Activated CD4-positive, alpha-beta T cell treated with anti-CD3 and anti-CD28 coated beads, Interleukin-2, amount 50 U/mL, for 1 hour (primary cell): ENCODE measurements at places on chromosomes 7 and 10.
A peak's percentile ranks its signal among the peaks of the same experiment; 100 is the strongest.

GRCh38 chr10:109618301-109618700, 305.0 kb downstream of the XPNPEP1 start:
- DNase-seq, result no peak

- DNase-seq, result peak; percentile 8
Observed at GRCh38 chr10:5442065-5442989, 30.0 kb downstream of the NET1 start.

DNA sequence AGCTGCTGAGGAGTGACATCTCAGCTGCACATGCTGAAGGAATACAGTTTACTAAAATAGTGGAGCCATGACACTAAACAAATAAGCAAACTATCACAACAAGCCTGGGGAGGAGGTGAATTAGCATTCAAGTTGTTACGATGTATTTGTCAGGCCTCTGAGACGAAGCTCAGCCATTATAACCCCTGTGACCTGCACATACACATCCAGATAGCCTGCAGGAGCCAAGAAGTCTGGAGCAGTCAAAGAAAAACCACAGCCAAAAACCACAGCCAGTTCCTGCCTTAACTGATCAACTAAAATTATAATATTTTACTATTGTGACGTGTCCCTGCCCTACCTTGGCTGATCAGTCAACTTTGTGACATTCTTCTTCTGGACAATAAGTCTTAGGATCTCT, 68.6 kb downstream of the NSUN6 start:
- DNase-seq, result no peak

- no peak for DNase-seq
Observed at GRCh38 chr10:125990974-125991373, 94.6 kb downstream of the FANK1 start.

- DNase-seq, result no peak
Observed at GRCh38 chr10:70722820-70723424, 50.6 kb downstream of the ADAMTS14 start.

DNA sequence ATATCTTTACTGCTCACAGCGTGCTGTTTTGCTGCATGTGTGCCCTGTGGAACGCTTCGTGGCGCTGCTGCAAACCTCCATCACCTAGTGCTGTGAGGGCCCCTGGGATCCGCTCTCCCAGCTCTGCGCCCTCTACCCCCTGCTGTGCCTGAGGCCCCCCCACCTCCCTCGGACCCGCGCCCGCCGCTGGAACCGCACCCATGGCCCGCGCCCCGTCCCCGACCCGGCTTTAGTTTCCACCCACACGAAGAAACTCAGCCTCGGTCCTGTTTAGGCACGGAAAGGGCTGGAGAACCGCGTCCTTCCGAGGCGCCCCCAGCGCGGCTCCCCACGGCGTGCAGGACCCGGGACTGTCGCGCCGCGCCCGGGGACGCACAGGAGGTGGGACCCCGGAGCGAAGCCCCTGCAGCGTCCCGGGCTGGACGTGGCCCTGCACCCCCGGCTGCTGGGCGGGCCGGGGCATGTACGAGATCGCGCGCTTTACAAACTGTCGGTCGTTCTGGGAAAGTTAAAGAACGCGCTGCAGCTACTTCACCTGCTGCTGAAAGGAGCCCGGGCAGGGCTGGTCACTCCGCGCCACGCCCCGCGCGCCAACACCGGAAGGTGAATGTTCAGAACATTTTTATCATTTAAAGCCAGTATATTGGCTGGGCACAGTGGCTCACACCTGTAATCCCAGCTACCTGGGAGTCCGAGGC, 54.3 kb downstream of the BMS1 start:
- DNase-seq, result no peak

- no peak for DNase-seq
Observed at GRCh38 chr10:10826125-10826524, 191.5 kb upstream of the CELF2 start.

- no peak for DNase-seq
Observed at GRCh38 chr10:120483651-120484301, 26.7 kb downstream of the PLPP4 start.

DNA sequence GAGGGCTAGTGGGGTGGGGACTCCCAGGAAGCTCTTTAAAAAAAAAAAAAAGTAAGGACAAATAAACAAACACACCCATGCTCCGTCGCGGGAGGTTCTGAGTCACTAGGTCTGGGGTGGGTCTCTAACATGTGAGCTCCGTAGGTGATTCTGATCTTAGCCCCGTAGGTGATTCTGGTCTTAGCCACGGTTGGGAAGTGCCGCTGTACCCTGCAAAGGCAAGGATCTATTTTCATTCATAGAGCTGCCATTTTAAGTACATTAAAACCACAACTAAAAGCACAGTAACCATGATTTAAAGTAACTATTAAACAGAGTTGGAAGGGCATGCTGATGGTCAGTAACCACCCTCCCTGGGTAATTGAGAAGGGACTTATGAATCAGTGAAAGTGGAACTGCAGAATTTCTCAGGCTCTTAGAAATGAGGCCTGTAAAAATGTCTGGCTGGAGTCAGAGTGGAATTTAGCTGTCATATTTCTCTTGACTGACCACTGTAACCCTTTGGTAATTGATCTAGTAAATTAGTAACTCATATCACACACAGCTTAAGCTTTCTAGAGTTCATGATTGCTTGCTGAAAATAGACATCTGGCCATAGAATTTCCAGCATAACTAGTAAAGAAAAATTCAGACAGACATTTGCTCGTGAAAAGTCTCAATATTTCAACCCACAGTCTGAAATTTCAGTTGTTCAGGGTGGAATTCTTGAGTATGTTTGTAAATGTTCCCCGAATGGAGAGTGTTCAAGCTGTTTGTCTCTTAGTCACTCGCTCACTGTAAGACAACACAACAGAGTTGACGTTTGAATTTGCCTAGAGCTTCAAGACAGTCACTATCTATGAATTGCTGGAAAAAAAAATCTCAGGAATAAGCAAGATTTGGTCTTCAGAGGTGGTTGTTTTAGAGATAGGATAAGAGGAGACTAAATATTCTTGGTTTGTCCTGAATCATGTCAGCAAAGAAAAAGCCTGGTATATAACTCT, 34.2 kb upstream of the TCF7L2 start:
- no peak for DNase-seq

DNA sequence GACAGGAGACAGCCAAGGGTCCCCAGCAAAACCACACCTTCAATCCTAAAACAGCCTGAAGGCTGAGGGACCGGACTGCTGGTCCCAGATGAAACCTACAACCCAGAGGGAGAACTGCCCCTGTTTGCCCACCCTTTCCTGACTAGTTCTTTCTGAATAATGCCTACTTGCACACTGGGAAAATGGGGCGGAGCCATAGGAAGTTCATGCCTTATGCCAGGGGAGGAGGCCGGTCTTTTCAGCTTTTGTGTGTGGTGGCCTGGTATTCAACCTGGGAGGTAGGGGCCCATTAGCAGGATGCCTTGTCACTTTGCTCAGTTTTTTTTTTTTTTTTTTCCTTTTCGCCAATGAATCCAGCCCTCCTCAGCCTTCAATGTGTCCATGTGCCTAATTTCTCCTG, 20.7 kb downstream of the TOMM7 start:
- DNase-seq, result no peak

DNA sequence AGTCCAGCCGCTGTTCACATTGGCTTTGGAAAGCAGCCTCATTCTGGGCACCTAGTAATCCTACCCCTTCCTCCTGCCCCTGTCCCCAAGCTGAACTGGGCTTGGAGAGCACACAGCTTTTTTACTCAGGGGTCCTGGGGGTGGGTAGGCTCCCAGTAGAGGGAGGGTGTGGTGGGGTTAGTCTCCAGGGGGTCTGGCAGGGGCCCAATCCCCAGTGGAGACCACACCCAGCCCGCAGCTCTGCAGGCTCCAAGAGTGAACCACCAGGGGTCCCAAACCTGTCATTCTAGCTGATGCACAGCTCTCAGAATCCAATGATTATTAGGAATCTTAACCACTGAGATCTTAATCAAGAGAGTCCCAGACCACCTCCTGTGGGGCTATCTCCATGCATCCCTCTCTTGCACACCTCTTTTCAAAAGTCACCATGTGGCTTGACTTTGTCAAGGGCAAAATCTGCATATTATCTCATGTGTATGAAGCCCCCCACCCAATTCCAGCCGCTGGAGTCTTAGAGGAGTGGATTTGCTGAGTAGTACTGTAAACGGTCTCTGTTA, 2.7 kb downstream of the HOXA11 start:
- no peak for DNase-seq

DNA sequence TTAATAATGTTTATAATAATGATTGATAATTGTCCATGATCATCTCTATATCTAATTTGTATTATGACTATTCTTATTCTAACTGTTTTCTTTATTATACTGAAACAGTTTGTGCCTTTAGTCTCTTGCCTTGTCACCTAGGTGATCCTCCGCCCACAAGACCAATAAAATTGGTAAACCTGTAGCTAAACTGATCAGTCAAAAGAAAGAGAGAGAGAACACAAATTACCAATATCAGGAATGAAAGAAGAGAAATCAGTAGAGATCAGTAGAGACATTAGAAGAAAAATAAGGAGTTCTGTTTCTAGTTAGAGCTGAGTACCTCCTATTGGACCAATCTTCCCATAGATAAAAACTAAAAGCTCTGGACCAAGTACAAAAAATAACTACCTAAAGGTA, 6.1 kb upstream of the COA1 start:
- DNase-seq, result no peak

DNA sequence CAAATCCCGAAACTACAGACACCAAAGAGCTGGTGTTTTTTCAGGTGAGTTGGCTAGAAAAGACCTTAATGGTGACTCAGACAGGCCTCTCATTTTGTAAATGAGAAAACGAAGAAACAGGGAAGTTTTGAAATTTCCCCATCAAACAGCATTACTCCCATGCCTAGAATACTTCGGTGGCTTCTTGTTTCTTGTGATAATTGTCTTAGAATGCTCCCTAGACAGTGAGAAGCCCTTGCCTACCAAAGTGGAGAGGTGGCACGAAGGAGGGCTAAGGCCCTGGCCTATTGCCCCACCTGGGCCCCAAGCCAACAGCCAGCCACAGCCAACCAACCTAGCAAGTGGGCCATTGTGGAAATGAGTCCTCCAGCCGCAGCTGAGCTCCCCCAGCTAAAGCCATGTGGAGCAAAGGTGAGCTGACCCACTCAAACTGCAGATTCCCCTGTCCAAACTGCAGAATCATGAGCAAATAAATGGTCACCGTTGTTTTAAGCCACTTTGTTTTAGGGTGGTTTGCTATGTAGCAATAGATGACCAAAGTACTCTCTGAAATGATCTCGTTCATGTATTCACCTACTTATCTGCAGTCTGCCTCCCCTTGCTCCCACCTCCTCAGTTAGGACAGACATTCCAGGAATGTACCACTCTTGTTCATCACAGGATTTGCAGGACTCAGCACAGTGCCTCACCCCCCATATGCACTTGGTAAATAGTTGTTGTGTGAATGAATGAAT, 97.7 kb upstream of the FGFR2 start:
- no peak for DNase-seq

DNA sequence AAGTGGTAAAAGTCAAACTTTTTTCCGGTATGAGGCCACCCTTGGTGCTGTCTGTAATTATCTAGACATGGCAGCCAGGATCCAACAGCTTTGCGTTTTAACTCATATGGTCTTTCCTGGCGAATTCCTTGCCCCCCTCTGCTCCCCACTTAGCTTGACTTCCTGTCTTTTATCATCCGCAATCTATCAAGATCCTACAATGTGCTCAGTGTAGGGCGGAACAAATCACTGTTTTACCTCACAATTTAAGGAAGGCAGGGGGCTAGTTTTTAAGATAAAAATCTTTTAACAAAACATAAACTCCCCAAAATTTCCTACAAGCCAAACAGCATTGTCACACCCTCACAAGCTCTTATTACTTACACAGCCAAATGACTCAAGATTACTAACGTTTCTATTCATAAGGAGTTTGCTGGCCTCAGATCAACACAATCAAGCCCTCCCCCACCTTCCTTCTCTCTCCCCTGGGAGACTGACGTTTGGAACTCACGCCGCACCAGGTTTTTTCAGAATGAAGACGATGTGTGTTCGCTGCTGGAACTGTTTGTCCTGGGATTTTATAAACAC, 1.3 kb upstream of the CDK14 start:
- DNase-seq, result no peak

GRCh38 chr10:62016623-62017490, 115.4 kb downstream of the ARID5B start:
- DNase-seq, result no peak

DNA sequence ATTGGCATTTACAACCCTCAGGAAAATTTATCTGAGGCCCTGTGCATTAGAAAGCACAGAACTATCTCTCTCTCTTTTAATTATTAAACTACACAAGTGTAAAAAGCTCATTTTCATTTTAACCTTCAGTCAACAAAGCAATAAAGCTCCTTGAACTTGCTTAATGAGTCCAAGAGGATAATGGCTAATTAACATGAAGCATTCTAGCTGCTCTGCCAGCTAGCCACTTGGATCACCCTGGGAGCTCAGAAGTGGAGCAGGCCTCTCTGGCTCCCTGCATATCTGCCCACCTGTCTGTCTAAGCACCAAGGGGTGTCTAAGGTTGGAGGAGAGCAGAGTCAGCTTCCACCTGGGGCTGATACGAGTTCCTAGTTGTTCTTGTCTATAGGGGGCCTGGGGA, 56.0 kb upstream of the SLC35G1 start:
- DNase-seq, result no peak

DNA sequence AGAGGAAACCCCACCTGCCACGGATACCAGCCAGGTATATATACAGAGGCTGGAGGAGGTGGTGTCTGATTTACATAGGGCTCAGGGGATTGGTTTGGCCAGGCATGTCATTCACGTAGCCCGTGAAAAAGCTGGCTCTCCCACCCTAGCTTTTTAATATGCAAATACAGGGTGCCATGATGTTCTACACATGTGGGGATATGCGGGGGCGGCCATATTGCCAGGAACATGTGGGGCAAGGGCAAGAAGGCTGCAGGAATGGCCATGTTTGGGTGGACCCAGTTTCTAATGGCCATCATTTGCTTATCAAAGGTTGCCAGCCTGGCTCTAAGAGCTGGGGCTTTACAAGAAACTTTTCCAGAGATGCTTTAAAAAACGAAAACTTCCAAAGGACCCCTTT, 131.5 kb upstream of the KIF5B start:
- DNase-seq, result no peak

DNA sequence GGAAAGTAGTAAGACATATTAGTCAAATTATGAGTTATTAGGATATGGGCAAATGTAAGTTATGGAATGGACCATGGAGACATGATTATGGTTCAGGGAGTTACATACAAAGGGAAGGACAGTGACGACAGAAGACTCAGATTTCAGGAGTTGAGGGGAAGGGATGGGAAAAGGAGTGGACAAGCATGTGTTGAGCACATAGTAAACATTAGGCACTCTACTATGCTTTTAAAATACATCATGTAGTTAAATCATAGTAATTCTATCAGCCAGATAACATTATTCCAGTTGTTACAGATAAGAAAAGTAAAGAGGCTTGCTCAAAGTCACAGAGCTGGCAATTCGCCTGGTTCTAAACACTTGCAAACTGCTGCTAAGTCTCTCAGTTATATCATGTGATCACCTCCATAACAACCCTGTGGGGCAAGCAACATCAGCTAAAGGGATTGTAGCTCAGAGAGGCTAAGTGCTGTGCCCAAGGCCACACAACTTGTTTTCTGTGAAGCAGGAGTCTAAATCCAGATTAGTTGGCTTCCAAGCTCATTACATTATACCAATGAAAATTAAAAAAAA, 115.2 kb upstream of the MDFIC start:
- DNase-seq, result no peak

- no peak for DNase-seq
Observed at GRCh38 chr7:13259930-13260329, 572.5 kb downstream of the ARL4A start.
